Activated naive CD8-positive, alpha-beta T cell treated with anti-CD3 and anti-CD28 coated beads for 36 hours (primary cell): ENCODE measurements at places on chromosomes 7 and 10.

GRCh38 chr10:133274751-133275683 lies 1.7 kb downstream of the ADAM8 start:
- H3K27ac ChIP-seq = peak overlapping the region; percentile 83
- H3K4me1 ChIP-seq = peaks cover 20% of the 10 kb centered on the region
- H3K36me3 ChIP-seq = peaks cover 3% of the 10 kb centered on the region
- H3K27me3 ChIP-seq = no peaks in the 10 kb centered on the region

DNA sequence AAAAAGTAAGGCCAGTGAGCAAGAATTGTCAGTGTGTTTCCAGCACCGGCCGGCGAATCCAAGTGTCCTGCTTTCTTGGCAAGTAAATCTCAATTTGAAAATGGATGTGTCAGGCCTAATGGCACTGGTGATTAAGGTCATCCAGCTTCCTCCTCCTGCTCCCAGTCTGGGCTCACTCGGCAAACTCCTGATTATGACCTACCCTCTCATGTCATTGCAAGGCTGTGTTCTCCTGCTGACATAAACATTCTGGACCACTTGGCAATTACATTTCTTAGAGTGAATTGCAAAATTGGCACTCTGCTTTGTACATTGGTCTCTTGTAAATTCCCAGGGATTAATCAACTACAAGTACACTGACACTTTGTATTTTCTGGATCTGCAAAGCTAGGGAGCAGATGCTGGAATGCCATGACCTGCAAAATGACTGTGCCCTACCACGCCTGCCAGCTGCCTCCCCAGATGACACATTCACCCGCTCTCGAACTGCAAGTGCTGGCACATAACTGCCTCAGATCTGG lies 473.8 kb downstream of the KIF20B start:
- no peaks in the 10 kb centered on the region for H3K4me1 ChIP-seq
- H3K27ac ChIP-seq = no peak overlapping the region
- no peaks in the 10 kb centered on the region for H3K36me3 ChIP-seq
- DNase-seq = no peak
- peaks cover 5% of the 10 kb centered on the region for H3K27me3 ChIP-seq
- H3K4me3 ChIP-seq = no peak overlapping the region

DNA sequence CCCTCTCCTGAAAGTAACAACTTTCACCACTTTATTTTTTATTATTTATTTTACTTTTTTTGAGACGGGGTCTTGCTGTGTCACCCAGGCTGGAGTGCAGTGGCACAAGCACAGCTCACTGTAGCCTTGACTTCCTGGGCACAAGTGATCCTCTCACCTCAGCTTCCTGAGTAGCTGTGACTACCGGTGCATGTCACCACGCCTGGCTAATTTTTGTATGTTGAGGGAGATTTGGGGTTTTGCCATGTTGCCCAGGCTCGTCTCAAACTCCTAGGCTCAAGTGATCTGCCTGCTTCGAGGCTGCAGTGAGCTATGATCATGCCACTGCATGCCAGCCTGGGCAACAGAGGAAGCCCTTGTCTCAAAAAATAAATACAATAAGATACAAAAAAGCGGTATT lies 14.9 kb upstream of the SLIT1 start:
- DNase-seq = no peak
- no peak overlapping the region for H3K27ac ChIP-seq
- peaks cover 13% of the 10 kb centered on the region for H3K4me1 ChIP-seq
- peaks cover 18% of the 10 kb centered on the region for H3K27me3 ChIP-seq
- no peak overlapping the region for H3K4me3 ChIP-seq

DNA sequence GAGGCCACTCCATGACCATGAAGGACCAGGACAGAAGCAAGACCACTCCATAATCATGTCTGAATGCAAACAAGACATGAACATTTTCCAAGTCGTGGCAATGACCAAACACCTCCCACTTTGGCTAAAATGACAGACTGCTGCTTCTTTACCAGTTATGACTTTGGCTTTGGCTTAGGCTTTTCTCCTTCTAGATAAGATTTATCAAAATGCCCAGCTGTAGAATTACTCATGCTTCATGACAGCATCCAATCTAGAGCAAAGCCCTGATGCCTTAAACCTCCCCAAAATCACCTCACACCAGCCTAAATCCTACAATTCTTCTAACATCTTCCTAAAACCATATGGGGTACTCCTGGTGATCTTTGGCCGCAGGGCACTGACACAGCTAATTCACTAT lies 102.1 kb downstream of the VPS41 start:
- H3K4me1 ChIP-seq = no peaks in the 10 kb centered on the region
- peaks cover 3% of the 10 kb centered on the region for H3K36me3 ChIP-seq
- H3K27ac ChIP-seq = no peak overlapping the region

GRCh38 chr10:59774451-59774850 lies 21.2 kb upstream of the MRLN start:
- H3K27ac ChIP-seq = no peak overlapping the region
- DNase-seq = no peak
- H3K27me3 ChIP-seq = no peaks in the 10 kb centered on the region
- no peak overlapping the region for H3K4me3 ChIP-seq
- peaks cover 2% of the 10 kb centered on the region for H3K36me3 ChIP-seq
- H3K4me1 ChIP-seq = no peaks in the 10 kb centered on the region

DNA sequence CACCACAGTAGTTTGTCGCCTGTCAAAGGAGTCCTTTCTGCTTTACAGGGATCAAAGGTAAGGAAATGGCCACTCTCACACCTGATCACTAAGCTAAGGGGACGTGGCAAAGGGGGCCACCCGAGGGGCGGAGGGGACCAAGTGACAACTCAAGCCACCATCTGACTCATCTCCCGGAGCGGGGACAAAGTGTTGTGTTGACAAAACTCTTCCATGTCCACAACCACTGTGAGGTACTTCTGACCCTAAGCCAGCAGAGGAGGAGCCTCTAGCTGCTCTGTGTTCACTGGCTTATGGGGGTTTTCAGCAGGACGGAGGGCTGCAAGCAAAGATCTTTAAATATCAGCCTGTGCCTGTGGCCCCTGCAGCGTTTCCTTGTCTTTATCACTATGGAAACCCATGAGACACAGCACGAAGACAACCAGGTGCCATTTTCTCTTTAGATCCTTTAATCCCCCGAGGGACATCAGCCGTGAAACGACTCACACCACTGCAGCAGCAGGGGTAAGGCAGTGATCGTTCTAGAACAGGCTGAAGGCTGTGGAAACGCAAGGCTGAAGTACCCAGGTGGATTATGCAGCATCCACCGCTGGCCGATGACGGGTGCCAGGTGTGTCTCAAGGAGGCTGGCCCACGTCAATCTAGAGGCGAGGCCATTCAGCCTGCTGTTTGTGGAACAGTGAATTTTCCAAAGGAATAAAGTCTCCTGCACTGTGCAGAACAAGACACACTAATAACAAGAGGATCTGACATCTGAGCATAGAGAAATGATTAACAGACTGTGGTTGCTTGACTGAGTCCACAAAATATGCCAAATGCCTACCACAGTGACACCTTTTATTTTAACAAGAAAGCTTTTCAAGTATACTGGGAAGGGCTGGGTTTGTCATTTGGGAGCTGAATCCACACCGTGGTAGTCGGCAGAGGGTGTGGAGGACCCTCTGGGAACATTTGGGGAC lies 26.6 kb upstream of the DDC start:
- H3K27ac ChIP-seq = no peak overlapping the region
- no peak for DNase-seq
- peaks cover 27% of the 10 kb centered on the region for H3K27me3 ChIP-seq
- H3K4me1 ChIP-seq = peaks cover 4% of the 10 kb centered on the region
- H3K4me3 ChIP-seq = no peak overlapping the region
- no peaks in the 10 kb centered on the region for H3K36me3 ChIP-seq

DNA sequence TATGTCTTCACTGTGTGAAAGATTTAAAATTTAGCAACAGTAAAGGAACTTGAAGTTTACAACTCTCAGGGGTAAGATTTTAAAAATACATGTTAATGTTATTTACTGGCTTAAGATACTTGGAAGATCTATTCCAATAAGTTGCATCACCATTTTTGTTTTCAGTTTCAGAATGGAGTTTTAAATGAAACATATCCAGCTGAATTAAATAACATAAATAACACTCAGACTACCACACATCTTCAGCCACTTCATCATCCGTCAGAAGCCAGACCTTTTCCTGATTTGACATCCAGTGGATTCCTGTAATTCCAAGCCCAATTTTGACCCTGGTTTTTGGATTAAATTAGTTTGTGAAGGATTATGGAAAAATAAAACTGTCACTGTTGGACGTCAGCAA lies 44.3 kb downstream of the AHR start:
- no peaks in the 10 kb centered on the region for H3K27me3 ChIP-seq
- no peak for DNase-seq
- peaks cover 28% of the 10 kb centered on the region for H3K36me3 ChIP-seq
- H3K27ac ChIP-seq = no peak overlapping the region
- H3K4me1 ChIP-seq = peaks cover 8% of the 10 kb centered on the region
- no peak overlapping the region for H3K4me3 ChIP-seq

- peaks cover 27% of the 10 kb centered on the region for H3K4me1 ChIP-seq
- no peak overlapping the region for H3K4me3 ChIP-seq
- no peak for DNase-seq
- no peak overlapping the region for H3K27ac ChIP-seq
Measured at GRCh38 chr10:119688033-119688508, 36.9 kb downstream of the BAG3 start.

DNA sequence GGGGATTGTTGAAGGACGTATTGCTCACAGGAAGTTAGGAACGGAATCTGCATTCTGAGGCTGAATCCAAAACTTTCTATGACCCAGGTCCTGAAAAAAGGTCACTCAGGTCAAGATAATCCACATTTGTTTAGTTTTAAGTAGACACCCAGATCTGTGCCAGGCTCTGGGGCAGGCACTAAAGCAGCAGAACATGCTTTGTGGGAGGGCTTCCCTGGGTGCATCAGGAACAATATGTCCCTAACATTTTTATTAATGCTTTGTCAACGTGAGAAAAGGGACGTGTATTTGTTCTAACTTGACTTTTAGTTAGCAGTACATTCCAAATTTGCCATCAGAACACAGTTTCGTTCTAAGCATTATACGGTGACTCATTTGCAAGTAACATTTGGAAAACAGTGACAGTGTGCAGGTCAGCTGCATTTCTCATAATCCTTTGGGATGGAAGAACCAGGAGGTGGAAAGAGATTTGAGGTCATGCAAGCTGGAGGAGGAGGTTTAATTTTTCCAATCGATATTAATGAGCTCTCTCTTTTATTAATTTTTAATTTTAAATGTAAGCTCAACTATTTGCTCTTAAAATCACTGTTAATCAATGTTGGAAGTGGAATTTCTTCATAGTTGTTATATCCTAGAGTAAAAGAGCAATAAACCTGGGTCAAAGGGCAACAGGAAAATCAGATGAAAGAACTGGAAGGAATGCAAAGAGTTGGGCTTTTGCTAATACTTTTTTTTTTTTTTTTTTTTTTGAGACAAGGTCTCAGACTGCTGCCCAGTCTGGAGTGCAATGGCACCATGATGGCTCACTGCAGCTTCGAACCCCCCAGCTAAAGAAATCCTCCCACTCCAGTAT lies 35.0 kb downstream of the TAS2R41 start:
- no peak for DNase-seq
- H3K27ac ChIP-seq = no peak overlapping the region
- peaks cover 8% of the 10 kb centered on the region for H3K4me1 ChIP-seq
- no peaks in the 10 kb centered on the region for H3K27me3 ChIP-seq

- DNase-seq = no peak
- H3K27me3 ChIP-seq = no peaks in the 10 kb centered on the region
- H3K36me3 ChIP-seq = peaks cover 7% of the 10 kb centered on the region
Measured at GRCh38 chr10:16965740-16966447, 148.7 kb upstream of the RSU1 start.

DNA sequence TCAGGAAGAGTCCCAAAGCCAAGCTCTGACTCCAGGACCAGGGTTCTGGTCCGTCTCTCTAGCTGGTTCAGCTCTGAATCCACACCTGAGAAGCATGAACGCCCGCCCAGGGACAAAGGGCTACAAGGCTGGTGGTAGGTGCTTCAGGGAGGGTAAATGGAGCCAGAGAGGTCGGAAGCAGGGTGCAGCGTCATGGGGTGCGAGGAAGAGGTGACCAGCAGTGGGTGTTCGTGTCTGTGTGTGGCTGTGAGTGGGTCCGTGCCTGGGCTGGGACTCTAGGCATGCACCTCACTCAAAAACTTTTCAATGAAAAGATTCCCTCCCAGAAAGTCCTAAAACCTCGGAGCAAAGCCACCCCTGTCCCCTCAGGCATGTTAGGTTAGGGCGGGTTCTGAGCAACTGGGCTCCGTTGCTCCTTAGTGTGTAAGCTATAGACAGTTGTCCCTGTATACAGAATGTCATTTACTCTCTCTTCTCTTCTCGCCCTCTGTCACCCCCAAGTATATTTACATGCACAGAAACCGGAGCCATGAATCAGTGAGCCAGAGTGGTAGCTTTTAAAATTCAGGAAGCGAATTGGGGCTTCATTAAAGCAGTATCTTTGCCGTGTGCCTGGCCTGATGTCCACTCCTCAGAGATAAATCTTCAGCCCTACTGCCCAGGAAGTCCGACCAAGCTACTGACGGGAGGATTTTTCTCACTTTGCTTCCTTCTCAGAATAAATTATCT lies 12.3 kb upstream of the GATA3 start:
- H3K36me3 ChIP-seq = peaks cover 1% of the 10 kb centered on the region
- no peak overlapping the region for H3K27ac ChIP-seq
- peaks cover 58% of the 10 kb centered on the region for H3K4me1 ChIP-seq
- no peak for DNase-seq

DNA sequence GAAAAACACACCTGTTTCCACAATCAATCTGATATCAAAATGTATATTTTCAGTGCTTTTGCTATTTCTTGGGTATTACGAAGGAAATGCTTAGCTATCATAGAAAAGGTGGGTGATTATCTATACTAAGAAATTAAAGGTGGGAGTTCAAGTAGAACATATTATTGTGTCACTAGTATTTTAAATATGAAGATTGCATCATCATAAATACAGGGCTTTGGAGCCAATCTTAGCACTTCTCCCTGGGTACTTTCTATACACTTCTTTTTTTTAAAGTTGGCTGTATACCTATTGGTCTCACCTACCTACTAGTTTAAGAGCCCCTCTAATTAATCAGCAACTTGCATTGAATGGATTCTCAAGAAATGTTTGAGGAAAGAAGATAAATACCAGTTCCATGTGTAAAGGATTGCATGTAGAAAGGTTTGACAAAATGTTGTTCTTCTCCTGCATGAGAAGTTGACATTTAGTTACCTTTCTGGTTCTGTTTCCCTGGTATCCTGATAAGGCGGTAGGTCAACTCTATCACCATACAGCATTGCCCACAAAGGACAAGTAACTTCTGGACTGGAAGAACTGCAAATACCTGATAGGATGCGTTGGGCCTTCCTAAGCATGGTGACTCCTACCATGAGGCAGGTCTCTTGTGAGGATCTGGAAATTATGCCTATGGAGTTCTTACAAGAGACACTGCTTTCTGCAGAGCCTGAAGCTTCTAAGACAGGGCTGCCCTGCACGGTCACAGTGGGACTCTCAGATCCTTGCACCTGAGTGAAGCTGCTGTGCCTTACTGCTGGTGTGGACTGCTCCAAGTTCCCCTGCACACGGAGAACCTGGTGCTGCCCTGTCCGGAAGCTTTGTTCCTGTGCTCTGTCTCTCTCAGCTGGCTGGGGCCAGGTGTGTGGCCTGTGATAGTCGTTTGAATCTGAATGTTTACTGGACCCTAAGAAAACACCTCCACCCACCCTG lies 32.1 kb upstream of the PDSS1 start:
- no peak for DNase-seq
- H3K36me3 ChIP-seq = no peaks in the 10 kb centered on the region
- no peaks in the 10 kb centered on the region for H3K4me1 ChIP-seq

GRCh38 chr10:46254467-46254866 lies 32.3 kb upstream of the ANTXRL start:
- peaks cover 5% of the 10 kb centered on the region for H3K36me3 ChIP-seq
- no peak overlapping the region for H3K27ac ChIP-seq
- H3K4me1 ChIP-seq = peaks cover 15% of the 10 kb centered on the region
- H3K27me3 ChIP-seq = no peaks in the 10 kb centered on the region
